ENCODE measurements at places on chromosomes 12 and 14. TPM values are rescaled to one million over a fixed set of nuclear protein-coding genes. Genes with fewer than 3 reads are reported as not detected.
A peak's percentile ranks its signal among the peaks of the same experiment; 100 is the strongest.

Gene RNFT2
- total RNA-seq = 8.9 TPM

GRCh38 chr12:74227846-74228545 lies 309.6 kb upstream of the ATXN7L3B start:
- no peak for DNase-seq

GRCh38 chr12:4032924-4033615 lies 159.9 kb upstream of the PARP11 start:
- no peak for DNase-seq

GRCh38 chr12:99901181-99901580 lies 83.6 kb downstream of the ANKS1B start:
- DNase-seq = no peak

Gene HVCN1
- 11.7 TPM for total RNA-seq

Gene SMCO2
- total RNA-seq = 0.89 TPM

DNA sequence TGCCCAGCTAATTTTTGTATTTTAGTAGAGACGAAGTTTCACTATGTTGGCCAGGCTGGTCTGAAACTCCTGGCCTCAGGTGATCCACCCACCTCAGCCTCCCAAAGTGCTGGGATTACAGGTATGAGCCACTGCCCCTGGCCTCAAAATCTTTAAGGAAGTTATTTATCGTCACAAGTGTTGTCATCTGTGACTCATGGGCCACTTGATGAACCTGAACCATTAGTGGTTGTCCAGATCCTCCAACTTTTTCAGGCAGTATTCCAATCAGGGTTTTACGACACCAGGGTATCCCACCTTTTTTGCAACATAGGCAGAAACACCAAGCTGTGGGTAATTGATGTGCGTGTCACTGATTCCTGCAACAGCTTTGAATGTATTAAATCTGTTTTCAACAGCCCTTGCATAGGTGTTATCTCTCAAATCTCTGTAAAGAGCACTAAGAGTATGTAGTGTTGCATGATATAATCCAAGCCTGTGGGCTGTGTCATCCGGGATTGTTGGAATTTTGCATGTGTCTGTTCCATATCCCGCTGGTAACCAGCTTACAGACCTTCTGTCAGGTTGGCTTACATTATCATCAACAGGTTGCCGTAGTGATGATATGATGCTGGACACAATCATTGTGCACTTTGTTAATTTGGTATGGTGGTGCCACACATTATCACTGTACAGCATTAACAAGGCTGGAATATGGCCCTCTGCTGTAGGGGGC lies 79.3 kb upstream of the SCN8A start:
- no peak for DNase-seq

DNA sequence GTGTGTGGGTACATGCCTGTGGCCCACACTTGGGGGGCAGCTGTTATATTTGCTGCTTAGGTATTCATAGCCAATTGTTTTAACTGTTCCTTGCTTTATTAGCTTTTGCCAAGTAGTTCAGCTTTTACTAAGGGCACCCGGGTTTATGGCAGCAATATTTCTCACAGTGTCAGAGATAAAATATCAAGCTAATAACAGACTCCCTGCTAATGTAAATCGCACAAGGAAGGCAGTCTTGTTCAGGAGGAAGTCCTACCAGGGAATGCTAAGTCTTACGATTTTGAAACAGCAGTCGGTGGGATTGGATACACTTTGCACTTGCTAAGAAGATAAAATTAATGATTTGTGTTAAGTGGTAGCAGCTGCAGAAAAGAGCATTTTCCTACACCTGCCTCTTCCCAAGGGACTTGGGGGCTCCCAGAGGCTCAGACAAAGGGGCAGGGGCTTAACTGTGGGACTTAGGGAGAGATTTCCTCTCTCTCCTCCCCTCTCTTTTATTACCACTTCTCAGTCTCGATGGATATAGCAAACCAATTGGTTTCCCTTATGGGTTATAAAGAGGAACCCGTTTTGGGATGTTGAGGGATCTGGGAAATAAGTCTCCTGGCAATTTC lies 175.1 kb downstream of the NRXN3 start:
- no peak for DNase-seq

Gene SELPLG
- total RNA-seq = 148 TPM

Gene CLEC1B
- total RNA-seq = not detected

DNA sequence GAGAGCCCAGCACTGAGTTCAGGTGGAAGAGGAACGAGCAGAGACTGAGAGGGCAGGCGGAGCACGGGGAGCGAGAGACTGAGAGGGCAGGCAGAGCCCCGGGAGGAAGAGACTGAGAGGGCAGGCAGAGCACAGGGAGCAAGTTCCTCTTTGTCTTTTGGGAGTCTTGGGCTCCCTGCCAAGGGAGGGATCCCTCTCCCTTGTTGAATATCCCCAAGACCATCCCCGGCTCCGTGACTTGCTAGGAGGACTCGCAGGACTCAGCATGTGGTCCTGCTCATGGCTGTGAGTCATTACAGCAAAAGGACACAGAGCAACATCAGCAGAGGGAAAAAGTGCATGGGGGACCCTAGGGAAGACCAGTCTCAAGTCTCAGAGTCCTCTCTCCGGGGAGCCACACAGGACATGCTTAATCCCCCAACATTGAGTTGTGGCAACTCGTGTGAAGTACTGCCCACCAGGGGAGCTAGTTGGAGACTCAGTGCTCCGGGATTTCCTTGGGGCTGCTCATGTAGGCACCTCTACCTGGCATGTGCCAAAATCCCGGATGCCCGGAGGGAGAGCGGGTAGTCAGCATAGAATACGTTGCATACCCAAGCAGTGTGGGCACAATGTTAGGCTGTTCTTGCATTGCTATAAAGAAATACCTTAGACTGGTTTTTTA lies 81.0 kb downstream of the CCDC92 start:
- DNase-seq = no peak

Gene APAF1
- 27.9 TPM for total RNA-seq

Gene C12orf60
- 1.6 TPM for total RNA-seq

DNA sequence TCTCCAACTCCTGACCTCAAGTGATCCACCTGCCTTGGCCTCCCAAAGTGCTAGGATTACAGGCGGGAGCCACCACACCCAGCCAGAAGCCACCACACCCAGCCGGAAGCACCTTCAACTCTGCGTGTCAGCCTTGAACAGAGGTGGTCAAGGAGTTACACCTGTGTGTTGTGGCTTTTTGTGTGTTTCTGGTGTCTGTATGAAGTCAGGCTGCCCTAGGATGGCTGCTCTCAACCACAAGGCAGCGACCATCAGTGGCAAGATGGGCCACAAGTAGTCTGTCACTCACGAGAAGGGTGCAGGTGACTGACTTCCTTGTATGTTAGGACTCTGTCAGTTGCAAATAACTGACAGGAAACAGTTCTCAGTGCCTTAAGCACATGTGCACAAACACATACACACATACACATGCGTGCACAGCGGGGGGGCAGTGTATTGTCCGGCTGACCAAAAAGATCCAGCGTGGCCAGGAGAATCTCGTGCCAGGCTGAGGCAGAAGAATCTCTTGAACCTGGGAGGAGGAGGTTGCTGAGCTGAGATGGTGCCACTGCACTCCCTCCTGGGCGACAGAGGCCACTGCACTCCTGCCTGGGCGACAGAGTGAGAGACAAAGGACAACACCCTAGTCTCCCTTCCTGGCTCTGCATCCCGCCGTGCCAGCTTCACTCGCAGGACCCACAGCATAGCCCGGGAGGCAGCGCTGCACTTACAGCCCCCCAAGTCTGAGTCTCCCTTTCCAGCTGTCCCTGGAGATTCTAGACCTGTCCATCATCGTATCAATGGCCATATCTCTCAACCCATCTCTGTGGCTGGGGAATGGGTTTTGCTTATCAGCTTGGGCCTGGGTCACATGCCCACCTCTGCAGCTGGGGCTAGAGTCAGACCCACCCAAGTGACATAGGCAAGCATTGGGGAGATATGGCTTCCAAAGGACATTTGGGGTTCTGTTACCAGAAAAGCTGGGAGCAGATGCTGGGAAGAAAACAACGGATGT lies 13.7 kb downstream of the P2RX4 start:
- DNase-seq = peak; percentile 91

- DNase-seq = no peak
Observed at GRCh38 chr14:103908580-103908979, 19.7 kb upstream of the TDRD9 start.

DNA sequence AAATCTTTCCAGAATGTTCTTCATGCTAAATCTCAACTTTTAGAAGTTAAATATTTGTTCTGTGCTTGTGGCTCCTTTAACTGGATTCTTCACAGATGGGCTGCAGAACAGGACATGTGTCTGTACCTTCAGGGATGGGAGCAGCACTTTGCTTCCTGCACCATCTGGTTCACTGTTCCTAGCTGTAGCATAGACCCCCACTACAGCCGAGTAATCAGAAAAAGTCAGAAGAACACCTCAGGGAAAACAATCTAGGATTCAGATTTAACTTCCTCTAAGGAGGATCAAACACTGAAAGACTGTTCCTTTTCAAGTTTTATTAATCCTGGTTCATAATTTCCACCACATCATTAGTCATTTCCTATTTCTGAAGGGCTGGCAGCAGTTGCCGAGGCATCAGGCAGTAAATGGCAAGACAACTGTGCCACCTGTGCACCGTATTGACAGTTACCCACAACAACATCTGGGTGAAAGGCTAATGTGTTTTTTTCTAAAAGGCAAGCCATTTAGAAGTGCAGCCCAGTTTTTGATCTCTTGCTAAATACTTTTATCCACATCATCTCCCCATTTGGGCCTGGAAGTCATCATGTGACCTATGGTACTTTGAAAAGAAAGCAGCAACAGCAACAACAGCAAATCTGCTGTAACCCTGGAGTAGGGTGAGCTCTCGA lies 212.8 kb upstream of the BMP4 start:
- DNase-seq = no peak

DNA sequence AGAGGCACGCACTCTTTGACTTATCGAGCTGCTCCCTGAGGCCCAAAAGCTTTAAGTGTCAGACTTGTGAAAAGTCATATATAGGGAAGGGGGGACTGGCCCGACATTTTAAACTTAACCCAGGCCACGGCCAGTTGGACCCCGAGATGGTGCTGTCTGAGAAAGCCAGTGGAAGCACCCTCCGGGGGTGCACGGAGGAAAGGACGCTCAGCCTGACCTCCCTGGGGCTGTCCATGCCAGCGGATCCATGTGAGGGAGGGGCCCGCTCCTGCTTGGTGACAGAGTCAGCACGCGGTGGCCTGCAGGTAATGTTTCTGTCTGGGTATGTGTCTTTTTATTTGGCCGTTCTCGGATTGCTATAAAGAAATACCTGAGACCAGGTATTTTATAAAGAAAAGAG lies 7.0 kb downstream of the ZNF839 start:
- DNase-seq = no peak

DNA sequence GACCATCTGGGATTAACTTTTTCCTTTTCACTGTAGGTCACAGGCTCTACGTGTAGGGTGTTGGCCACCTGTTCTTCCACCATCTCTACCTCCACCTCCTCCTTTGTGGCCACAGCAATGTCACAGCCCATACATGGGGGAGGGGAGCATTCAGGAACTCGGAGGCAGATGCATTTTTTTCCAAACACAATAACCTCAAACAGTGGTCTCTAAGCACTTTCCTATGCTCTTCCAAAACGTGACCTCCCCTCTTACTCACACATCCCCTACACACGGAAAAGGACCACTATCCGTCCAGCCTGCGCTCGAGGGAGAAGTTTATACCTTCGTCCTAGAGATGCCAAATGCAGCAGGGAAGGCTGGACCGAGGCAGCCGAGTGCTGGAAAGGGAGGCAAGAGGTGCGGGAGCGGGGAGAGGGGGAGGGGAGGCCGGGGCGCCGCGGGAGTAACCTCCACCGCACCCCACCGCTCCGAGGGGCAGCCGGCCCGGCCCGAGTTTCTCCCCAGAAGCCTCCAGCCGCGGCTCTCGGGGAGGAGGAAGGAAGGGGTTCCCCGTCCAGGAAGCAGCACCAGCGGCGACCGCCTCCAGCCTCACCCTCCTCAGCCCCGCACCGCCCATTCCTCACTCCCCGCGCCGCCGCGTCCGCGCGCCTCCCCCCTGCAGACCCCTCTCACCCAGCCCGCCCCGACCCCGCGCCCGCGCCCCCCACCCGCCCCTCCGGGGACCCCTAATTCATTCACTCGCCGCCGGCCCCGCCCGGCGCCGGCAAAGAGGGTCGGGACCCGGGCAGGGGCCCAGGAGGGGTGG lies 594 bp downstream of the KRAS start:
- peak; percentile 69 for DNase-seq

Gene CDKL1
- 13.5 TPM for total RNA-seq

Gene OR6C76
- total RNA-seq = not detected

- DNase-seq = peak; percentile 48
Observed at GRCh38 chr12:47636908-47637780, 68.7 kb downstream of the RPAP3 start.

GRCh38 chr12:12800406-12801180 lies 12.6 kb upstream of the DDX47 start:
- no peak for DNase-seq

- DNase-seq = no peak
Observed at GRCh38 chr14:100729982-100730381, 3.3 kb downstream of the DLK1 start.

Gene KLRK1
- total RNA-seq = 135 TPM

Gene SDR9C7
- not detected for total RNA-seq

DNA sequence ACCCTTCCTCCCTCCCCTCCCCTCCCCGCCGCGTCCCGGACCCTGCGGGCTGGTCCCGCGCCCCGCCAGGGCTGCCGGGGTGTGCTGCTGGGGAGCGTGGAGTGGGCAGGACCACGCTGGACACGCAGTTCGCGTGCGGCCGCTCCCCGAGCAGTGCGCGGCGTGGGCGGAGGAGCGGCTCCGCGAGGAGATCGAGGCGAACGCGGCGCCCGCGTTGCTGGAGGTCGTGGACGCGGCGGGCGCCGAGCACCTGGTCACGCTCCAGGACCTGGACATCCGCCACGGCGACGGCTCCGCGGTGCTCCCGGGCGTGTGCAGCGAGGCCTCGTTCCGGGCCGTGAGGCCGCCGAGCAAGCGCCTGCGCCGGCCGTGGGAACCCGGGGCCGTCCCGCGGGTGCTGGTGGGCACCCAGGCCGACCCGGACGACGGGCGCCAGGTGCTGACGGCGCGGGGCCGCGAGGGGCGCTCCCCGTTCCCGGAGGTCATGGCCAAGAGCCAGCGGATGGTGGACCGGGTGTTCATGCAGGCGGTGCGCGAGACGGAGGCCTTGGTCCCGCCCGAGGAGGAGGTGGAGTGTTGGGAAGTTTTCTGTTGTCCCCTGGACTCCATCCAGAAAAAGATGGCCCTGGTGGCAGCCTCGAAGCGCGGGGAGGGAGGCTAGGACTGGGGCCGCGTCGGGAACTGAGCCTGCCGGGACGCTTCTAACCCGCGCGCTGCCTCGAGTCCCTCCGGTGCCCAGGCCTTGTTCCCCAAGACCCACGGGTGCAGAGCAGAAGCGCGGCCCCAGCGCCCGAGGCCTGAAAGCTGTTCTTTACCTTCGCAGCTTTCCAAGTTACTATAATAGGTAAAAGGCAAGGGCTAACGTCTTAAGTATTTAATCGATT lies 54.7 kb upstream of the EIF5 start:
- DNase-seq = no peak
